Activated T-helper 1 cell treated with anti-CD3 and anti-CD28 coated beads, Interleukin-2, amount 50 U/mL, for 16 hours (primary cell): ENCODE measurements at places on chromosomes 5 and 9.

GRCh38 chr9:31137176-31138160 is 1247.0 kb upstream of the ACO1 start:
- no peak for DNase-seq

GRCh38 chr5:35285011-35285410 is 54.7 kb upstream of the PRLR start:
- no peak for DNase-seq

- DNase-seq = no peak
Measured at GRCh38 chr5:76492819-76493189, 89.7 kb downstream of the IQGAP2 start.

DNA sequence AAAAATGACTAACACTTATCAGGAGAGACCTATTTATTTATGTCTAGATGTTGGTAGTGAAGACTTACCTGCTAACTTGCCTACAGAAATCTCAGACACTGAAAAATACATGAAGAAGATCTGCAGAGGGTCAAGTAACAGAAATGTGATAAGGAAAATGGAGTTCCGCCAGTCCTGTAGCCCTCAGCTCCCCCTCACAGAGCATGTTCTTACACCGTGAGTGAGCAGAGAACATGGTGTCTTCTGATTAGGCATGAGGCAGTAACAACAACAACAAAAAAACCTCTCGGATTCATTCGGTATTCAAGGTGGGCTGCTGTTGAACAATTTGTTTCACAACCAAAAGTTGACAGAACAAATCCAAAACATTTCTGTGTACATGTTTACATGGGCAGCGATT is 162.0 kb upstream of the SNX2 start:
- no peak for DNase-seq

GRCh38 chr5:122333564-122333963 is 21.5 kb downstream of the SNCAIP start:
- DNase-seq = no peak
